ENCODE measurements at places on chromosomes 1 and 21.

GRCh38 chr1:109654519-109654918 is 1.4 kb upstream of the GSTM4 start:
- no peak for DNase-seq

- DNase-seq: no peak
Observed at GRCh38 chr21:14673649-14674048, 127.5 kb upstream of the SAMSN1 start.

- DNase-seq: no peak
Observed at GRCh38 chr1:66239834-66240233, 294.1 kb upstream of the SGIP1 start.

DNA sequence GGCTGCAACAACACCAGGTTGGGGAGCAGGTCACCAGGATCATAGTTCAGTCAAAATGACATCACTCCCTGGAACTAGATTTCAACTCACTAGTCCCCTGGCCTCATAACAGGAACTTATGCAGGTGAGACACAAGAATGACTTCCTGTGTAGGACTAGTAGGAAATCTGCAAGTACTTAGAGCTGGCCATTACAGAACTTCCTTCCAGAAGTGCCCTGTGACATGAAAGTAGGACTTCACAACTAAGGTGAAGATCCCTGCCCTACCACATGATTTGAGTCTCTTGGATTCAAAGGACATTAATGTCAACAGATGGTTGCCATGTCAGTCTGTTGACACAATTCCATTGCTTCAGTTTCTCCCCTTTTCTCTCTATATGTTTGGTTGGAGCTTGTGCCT is 223.1 kb downstream of the RPS6KC1 start:
- DNase-seq: no peak

DNA sequence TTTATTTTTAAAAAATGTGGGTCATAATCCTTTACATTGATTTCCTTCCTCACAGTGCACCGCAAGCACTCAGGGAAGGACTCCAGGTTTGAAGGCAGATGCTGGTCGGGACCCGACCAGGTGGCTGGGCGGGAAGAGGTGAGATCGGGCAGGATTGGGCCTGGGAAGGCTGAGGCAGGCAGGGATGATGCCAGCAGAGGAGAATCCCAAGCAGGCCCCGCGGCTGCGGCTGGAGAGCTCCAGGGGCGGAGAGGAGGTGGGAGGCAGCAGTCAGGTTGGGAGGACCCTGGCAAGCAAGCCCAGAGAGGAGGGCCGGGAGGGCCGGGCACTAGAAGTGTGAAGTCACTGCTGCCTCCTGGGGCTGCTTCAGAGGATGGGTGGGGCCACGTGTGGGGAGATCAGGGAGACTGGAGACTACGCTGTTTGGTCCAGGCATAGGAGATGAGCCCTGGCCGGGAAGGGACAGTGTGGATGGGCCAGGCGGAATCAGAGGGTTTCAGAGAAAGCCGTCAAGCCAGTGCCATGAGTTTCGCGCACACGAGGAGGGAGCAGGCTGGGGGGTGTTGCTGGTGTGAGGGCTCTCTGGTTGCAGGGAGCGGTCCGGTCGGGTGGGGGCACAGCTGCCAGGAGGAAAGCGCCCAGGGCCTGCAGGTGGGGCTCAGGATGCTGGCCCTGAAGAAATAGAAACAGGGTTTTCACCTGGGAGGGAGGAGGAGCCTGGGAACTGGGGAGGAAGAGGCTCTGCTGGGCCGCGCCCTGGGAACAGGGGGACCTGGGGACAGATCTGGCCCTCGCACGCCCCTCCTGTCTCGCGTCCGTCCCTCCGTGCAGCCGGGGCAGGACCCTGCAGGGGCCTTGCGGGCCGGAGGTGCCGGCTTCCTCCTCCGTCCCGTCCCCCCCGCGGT is 888 bp upstream of the COL18A1 start:
- DNase-seq: no peak

GRCh38 chr1:151907363-151908139 is 1.8 kb downstream of the THEM4 start:
- no peak for DNase-seq

- no peak for DNase-seq
Observed at GRCh38 chr1:166365081-166365480, 198.3 kb upstream of the FAM78B start.
